ENCODE measurements at places on chromosomes 3 and 15.

GRCh38 chr3:126903521-126903920 lies 79.4 kb upstream of the PLXNA1 start:
- no peak for DNase-seq

DNA sequence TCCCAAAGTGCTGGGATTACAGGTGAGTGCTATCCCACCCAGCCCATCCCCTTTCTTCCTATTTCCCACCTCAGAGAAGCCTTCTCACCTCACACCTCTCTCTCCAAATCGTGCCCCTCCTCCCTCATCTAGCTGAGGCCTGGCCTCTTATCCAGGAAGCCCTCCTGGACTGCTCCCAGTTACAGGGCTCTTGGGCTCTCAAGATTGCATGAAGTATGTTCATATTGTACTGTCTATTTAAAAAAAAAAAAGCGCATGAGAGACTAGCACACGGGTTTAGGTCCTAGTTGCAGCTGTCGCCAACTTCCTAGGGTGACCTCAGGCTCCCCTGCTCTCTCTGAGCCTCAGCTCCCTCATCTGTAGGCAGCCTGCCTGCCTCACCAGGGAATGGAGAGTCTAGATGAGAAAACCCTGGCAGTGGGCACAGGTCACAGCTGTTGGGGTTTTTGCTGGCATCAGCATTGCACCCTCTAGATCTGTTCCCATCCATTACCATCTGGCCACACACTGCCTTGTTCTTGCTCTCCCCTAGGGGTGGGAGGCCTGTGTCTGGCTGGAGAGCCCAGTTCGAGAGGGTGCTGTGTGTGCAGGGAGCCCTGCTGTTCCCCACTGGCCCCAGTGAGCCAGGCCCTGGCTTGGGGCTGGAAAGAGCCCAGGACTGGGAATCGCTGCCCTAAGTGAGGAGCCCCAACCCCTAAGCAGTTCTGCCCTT lies 24.2 kb upstream of the C15orf39 start:
- DNase-seq = no peak

DNA sequence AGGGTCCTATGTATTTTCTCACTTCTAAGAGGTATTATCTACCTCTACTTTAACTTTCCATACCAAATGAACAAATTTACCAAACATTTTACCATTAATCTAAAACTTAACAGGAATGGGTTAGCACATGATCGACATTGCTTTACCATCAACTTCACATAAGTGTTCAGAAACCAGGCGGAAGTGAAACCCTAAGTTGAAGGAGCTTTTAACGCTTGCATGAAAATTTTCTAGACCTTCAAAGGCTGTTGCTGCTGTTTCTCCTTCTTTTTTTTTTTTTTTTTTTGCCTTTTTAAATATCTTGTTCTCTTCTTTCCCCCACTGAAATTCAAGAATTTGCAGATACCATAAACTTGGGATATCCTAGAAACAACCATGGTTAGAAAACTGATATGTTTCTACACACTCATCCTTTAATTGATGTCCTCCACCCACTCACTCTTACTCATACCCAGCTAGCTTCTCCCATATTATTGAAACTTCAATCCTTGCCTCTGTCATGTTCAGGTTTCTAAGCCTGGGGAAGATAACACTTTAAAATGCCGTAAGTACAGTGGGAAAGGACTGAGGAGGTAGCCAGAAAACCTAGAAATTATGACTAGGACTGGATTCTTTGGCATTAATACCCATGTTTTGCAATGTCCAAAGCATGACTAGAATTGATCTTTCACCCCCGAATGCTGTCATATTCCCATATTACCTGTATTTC lies 24.7 kb downstream of the MYO5A start:
- no peak for DNase-seq

DNA sequence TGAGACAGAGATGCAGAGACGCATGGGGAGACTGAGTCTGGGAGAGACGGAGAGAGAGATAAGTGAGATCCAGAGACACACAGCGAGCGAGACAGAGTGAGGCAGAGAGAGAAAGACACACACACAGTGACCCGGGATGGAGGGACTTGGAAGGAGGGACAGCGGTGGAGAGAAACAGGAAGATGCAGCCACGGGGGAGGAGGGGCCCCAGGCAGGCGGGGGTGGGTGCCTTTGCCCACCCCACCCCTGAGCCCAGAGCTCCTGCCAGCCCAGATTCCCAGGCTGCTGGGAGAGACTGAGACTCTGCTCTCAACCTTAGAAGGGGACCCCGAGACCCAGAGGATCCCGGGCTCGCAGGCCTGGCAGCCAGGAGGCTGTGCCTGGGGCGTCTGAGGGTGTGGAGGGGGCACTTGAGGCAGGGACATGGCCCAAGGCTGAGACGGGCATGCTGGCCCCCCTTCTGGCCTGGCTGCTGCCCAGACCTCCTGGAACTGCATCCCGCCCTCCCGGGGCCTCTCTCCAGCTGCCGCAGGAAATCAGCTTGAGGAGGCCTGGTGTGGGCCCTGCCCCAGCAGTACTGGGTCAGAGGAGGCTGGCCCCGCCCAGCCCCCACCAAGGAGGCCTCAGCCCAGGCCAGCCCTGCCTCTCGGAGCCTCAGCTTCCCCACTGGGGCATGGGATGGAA lies 18.1 kb downstream of the H1-8 start:
- no peak for DNase-seq

DNA sequence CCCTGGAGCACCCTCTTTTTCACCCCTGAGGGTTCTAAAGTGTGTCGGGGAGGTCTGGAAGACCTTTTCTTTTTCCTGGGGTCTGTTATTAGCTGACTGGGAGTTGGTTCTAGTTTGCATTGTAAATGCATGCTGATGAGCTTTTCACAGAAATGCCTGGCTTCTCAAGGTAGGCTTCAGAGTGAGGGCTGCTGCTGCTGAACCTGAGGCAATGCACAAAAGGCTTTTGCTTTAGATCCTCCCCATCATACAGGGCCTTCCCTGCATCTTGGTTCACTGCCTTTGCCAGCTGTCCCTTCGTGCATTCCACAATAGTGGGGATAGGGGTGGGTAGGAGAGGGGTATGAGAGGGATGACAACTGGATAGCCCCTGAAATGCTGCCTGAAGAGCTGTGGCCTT lies 46.6 kb downstream of the FAH start:
- no peak for DNase-seq

DNA sequence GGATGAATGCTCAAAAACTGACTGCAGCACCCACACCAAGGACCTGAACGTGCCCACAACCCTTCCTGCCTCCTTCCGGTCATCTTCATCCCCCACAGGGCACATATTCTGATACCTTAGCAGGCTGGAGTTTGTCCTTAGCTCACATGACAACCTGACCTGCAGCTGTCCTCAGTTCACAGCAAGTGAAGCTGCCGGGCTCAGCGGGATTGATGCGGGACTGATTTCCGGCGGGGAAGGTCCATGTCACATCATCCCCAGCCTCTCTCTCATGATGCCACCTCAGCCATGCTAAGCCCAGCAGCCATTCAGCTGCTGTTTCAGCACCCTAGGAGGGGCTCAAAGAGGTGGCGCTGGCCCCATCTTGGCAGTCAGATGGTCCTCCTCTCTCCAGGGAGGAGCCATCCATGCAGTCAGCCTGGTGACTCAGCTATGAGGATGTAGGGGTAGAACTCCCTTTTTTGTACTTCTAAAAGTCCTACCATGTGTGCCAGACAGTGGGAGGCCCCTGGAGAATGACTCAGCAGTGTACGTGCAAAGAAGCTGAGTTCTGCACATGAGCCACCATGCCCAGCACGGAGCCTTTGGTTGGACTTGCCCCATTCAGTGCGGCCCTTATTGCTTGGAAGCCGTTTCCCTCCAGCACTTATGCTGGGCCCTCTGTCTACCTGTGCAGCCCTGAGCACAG lies 9.5 kb downstream of the CA12 start:
- no peak for DNase-seq

- no peak for DNase-seq
Measured at GRCh38 chr3:52247409-52248164, 2.0 kb downstream of the PPM1M start.

- no peak for DNase-seq
Measured at GRCh38 chr3:13006216-13006990, 66.8 kb downstream of the IQSEC1 start.

- DNase-seq = no peak
Measured at GRCh38 chr15:64763021-64763420, 12.4 kb downstream of the RBPMS2 start.

DNA sequence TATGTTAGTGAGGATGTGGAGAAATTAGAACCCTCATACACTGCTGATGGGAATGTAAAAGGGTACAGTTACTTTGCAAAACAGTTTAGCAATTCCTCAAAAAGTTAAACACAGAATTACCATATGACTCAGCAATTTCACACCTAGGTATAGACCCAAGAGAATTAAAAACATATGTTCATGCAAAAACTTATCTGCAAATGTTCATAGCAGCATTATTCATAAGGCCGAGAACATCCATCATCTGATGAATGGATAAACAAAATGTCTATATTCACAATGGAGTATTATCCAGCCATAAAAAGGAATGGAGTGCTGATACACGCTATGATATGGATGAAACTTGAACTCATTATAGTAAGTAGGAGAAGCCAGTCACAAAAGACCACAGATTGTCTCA lies 10.3 kb downstream of the SEC13 start:
- DNase-seq = no peak

- DNase-seq = no peak
Measured at GRCh38 chr3:150370122-150370602, 37.9 kb upstream of the TSC22D2 start.

- DNase-seq = no peak
Measured at GRCh38 chr3:132232231-132232792, 84.9 kb upstream of the ACP3 start.

- DNase-seq = no peak
Measured at GRCh38 chr3:63202529-63202928, 75.6 kb upstream of the SYNPR start.

DNA sequence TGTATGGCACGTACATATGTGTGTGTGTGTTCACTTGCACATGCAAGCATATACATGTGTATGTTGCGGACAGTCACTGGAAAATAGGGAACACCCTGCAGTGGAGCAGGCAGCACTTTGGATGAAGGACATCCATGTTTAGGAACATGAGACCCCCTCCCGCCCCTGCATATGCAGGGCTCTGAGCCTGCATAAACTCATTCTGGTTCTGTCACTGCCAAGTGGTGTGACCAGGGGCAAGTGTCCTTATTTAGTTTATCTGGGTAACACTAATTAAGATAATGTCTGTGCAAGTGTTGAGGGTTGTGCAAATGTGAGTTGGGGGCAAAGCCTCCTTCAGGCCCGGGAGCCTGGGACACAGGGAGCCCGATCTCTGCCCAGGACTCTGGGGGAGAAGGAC lies 105.7 kb downstream of the CORO2B start:
- no peak for DNase-seq

DNA sequence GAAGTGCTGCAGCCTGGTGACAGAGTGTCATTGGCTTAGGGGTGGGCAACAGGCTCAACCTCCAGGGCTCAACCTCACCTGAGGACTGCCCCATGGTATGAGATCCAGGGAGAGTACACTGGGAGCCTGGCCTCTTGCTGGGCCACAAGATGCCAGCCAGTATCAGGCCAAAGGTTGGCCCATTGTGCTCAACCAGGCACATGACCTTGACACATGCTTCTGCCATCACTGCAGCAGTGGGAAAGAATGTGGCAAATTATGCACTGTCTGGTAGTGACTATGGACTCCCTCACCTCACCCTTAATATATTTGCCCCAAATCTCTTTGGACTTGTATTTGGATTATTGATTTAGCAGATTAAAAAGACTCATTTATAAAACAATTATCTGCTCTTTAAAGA lies 233.9 kb upstream of the GOLGA6L4 start:
- no peak for DNase-seq

- DNase-seq = no peak
Measured at GRCh38 chr3:141659821-141660613, 78.1 kb upstream of the RNF7 start.

- DNase-seq = no peak
Measured at GRCh38 chr3:134235577-134236076, 15.0 kb downstream of the RYK start.

- DNase-seq = no peak
Measured at GRCh38 chr3:48219543-48219942, 3.8 kb upstream of the CAMP start.

DNA sequence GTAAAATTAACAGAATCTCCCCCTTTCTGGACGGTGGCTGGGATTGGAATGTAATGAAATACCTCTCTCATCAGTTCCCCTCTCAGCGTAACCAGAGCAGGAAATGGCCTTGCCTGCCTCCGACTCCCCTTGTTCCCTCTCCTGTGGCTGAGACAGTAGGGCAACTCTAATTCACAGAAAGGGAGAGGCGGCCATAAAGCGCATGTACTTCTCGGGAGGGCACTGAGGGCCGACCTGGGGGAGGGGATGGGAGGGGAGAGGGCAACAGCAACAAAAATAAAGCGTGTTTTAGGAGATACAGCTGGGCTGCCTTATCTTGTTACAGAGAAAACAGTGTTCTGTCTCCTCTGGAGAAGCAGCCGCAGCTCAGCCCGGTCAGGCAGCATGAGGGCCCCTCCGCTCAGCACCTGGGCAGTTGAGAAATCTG lies 783.3 kb upstream of the ARRDC4 start:
- DNase-seq = no peak

GRCh38 chr3:127274200-127274760 lies 13.6 kb downstream of the PRR20G start:
- no peak for DNase-seq

- no peak for DNase-seq
Measured at GRCh38 chr3:169280010-169280585, 383.4 kb downstream of the MECOM start.

DNA sequence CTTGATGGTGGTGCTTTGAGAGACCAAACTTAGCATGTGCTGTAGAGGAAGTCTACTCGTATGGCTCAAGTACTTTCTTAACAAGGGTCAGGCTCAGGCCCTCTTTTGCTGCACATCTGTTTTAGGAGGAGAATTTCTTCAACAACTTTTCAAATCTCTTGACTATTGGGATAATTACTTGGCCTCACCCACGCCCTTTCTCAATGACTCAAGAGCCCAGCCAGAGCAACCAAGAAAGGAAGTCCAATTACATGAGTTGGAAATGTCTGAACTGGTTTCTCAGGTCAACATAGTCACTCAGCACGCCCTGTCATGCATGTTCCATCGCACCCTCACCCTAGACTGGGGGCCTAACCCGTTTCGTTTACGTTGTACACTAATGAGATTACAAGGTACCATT lies 44.8 kb upstream of the UMPS start:
- no peak for DNase-seq

DNA sequence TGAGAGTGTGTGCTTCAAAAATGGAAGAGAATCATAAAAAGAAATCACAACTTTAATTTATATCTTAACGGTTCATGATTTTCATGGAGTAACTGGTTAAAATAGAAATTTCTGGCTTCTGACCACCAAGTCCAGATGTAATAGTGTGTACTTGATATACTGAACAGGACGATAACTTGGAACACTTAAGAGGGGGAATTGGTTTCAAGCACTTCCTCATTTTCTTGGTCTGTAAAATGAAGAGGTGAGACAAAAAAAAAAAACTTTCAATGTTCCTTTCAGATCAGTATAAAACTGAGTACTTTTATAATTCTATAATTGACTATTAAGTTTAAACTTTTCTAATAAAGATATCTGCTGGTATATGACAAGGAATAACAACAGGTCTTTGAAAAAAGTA lies 64.0 kb upstream of the TRA2B start:
- DNase-seq = no peak

DNA sequence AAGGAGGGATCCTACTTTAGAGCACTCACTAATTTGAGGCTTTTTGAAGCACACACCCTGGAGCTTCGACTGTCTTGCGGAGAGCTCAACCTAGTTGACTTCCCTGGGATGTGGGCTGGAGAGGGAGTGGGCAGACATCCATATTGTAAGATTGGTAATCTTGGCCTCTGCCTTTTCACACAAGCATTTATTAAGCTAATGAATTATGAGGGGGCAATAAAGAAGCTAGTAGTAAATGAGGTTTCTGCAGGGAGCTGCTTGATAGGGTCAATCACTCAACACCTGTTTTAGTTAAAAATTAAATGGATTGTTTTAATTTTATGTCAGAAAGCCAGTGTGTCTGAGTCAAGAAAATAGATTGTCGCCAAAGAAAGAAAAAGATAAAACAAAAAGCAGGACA lies 76.3 kb downstream of the PDZRN3 start:
- no peak for DNase-seq

Measured in stimulated activated CD8-positive, alpha-beta memory T cell treated with anti-CD3 and anti-CD28 coated beads, Interleukin-7, amount 100 ng/mL, for 1 hour (primary cell).